ENCODE measurements at places on chromosomes 16 and 17.

GRCh38 chr17:14693382-14693781 is 392.5 kb downstream of the HS3ST3B1 start:
- DNase-seq = no peak

DNA sequence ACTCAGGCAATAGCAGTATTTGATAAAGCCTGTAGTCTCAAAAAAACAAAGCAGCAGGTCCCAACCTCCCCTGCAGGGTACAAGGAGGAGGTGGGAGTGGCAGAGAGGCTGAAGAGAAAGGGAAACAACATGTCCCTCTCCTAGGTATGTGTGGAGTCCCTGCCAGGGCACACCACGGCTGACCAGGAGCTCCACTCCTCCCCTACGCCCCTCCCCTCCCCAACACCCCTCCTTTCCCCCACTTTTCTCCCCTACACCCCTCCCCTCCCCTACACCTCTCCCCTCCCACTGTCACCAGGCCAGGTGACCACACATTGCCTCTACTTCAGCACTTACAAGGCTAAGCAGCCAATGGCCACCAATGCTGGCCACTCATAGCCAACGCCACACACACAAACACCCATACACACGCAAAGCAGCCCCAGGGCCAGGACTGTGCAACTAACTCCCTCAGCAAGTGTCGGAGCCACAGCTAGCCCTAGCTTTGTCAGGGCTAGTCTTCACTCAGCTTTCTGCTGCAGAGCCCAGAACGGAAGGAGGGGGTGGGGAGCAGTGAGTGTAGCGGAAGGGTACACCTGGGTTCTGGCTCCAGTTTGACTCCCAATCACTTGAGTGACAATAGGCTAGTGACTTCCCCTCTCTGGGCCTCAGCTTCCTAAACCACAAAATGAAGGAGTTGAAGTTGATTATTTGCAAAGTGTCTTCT is 8.2 kb downstream of the CAVIN1 start:
- DNase-seq = no peak

DNA sequence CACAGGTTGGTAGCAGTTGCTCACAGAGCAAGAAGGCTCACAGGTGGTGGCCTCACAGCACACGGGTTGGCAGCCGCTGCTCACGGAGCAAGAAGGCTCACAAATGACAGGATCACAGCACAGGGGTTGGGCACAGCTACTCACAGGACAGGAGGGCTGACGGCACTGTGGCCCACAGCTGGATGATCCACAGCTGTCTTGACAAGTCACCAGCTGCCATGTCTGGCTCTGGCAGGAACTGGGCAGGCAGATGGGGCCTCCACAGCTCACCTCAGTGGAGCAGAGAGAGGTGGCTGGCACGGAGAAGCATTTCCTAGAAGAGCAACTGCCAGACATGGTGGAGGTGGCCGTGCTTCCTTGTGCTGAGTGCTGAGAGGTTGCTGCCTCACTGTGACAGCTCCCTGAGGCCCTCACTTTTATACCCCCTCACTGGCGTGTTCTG is at the start of gene KRTAP16-1:
KRTAP16-1 (minus strand) TSS at position 392 of the 442 bp plus-strand sequence; CDS start at position 336, 56 bp downstream.
- DNase-seq = peak; percentile 14

DNA sequence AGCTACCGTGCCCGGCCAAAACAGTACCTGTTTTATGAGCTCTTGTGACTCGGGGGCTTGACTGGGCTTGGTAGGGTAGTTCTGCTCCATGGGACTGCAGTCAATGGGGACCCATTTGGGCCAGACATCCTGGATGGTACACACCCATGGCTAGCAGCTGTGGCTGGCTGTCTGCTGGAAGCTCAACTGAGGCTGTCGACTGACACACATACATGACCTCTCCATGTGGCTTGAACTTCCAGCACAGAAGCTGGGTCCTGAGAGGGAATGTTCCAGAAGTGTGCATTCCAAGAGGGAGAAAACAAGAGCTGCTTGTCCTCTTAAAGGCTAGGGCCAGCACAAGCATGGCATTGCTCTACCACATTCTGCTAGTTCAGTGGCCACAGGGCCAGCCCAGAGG is 14.9 kb upstream of the NKD1 start:
- DNase-seq = no peak

DNA sequence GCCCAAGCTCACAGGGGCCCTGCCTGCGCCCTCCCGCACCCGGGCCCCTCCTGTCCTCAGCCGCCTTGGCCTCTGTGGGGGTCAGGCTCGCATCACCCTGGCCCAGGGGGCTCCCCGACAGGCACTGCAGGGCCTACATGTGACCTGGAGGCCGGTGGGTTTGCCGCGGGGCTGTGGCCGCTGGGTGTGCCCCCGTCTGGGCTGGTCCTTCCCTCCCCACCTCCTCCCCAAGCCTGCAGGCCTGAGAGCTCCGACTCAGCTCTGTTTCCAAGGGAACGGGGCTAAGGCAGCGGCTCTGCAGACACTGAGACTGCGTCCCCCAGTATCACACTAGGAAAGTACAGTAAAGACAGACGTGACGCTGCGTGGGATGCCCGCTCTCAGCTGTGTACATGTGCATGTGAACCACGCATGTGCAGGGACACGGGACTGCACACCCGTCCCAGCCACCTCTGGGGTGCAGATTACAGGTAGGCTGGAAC is 16.5 kb upstream of the WDR45B start:
- no peak for DNase-seq

GRCh38 chr17:43530288-43531081 is 15.7 kb downstream of the ETV4 start:
- DNase-seq = no peak

DNA sequence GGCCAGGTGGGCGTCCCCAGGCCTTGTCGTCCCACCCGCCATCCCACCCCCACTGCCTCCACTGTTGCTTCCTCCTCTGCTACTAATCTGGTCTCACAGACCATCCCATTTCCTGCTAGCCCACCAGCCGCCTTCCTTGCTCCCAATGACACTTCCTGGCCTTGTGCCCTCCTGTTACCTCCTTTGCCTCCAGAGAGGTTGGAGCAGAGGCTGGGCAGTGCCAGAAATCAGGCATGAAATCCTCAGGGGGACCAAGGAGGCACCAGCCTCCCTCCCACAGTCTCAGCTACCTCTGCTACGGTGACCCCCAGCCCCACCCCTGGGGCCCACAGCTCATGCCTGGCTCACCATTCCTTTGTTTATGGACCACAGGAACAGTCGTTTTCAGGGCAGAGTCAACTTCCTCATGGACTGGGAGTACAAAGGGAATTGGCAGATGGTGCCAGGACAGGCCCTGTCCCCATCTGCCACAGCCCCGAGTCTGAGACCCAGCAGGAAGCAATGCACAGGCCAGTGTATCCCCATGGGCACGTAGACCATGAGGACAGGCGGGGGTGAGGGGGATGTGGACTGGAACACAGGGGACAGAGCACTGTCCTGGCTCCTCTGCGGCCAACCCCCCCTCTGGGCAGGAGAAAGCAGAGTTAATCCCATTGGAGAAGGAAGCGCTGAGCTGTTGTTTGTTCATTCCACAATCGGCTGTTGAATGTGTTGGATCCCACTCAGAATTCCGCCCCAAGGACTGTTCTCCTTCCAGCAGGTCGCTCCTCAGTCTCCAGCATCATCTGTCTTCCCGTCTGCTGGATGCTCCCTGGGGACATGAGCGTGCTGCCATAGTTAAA is 2.2 kb upstream of the CDH5 start:
- DNase-seq = no peak

DNA sequence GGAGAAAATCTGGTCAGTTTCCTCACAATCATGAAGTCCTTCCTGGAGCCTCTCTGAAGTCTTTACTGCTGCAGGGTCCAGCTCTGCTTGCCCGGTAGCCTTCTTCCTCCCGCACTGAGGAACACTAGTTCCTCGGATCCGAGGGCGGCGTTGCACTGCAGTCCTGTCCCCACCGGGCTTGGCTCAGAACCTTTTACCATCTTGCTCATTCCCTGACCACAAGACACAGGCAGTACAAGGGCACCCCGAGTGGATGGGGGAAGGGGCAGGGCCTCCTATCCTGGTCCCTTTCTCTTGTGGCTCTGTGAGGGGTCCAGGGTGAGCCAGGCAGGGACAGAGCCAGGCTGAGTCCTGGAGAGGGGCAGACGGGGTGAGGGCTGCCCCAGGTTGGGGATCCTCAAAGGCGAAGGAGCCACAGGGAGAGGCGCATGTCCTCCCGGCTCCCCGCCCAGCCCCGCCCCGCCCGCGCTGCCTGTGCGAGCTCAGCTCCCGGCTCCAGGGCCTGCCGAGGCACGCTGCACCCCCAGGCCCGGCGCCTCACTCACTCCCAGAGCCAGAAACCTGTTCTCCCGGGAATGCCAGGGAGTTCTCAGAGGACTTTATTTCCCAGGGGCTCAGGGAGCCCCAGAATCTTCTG is 1.5 kb downstream of the FOXN1 start:
- DNase-seq = no peak

GRCh38 chr17:29930409-29931010 is 482 bp upstream of the SSH2 start:
- DNase-seq = no peak

DNA sequence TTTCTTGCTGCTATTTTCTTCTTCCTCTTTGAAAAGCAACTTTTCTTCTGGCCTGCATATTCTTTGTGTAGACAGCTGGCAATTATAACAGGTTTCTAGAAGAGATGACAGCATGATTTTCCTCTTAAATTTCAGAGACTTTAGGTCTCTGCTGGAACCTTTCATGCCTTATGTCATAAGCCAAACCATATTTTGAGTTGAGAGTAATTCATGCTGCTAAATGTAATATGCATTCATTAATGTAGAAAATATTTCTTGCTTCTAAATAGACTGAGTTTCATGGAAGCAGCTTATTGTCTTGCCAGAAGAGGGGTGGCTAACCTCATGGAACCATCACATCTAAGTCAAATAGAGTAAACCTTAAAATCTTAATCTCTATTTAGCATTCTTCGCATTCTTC is 25.9 kb upstream of the ABCA9 start:
- no peak for DNase-seq

DNA sequence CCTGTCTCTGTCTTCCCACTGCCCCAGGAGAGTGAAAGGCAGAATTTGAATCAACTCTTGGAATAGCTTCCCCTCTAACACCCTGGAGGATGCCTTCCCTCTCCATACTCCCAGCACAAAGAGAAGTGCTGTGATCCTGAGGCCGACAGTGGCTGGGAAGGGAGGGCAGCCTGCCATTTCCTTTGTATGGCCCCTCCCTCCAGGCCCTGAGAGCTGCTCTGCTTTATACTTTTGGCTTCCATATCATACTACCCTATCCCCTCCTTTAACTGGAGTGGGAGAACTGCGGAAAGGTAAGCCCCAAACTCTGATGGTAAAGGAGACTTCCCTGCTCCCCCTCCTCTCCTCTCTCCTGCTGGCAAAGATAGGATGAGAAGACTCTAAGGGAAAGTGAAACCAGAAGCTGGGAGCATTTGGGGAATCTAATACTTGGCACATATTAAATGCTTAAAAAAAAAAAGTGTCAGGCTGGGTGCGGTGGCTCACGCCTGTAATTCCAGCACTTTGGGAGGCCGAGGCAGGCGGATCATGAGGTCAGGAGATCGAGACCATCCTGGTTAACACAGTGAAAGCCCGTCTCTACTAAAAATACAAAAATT is 4.1 kb upstream of the MED24 start:
- DNase-seq = no peak

DNA sequence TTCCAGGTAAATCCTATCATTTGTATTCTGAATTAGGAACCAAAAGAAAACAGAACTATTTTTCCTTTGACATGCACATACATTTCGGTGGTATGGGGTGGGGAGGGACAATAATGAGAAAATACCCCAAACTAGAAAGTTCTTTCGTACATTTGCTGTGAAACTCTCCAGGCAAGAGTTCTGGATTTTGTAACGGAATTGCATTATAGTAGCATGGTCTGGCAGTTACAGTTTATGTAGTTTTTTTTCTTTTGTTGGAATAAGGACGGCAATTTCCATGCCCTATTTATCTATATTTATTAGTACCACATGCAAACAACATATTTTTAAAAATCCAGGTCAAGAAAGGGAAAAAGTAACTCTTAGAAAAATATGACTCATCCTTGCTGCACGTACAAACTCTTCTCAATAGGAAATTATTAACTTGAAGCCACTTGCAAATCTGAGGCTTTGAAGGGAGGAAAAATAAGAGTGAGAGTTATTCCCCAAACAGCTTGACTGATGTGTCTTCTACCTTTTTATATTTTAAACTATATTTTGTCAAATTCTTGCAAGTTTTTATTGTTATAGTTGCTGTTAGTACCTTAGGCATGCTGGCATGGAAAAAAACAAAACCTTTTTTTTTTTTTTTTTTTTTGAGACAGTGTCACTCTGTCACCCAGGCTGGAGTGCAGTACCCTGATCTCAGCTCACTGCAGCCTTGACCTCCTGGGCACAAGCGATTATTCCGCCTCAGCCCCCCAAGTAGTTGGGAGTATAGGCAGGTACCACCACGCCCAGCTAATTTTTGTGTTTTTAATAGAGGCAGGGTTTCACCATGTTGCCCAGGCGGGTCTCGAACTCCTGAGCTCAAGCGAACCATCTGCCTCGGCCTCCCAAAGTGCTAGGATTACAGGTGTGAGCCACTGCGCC is 69.3 kb downstream of the WWP2 start:
- no peak for DNase-seq

GRCh38 chr16:30040221-30040620 is 9.2 kb upstream of the TLCD3B start:
- DNase-seq = no peak

GRCh38 chr16:426115-426905 is 861 bp downstream of the RAB11FIP3 start:
- no peak for DNase-seq

DNA sequence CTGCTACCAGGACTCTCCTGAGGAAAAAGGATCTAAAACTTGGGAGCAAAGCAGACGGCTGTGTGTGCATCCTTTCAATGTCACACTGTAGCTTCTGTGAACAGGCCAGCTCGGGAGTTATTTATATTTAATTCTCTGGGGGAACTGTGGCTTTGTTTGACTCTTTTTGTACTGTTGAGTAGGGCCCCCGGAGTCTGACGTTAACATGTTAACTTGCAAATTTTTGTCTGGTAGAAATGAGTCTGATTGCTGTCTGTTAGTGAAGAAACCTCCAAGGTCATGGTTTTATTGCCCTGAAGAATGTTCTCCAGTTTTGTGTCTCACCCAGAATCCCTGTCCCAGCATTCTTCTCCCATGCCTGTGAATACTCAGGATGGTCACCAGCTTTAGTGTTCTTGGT is 14.2 kb upstream of the KCNG4 start:
- DNase-seq = no peak

- DNase-seq = no peak
Measured at GRCh38 chr17:63439687-63440086, 6.4 kb downstream of the CYB561 start.

GRCh38 chr16:80924372-80924978 is 82.2 kb downstream of the CMC2 start:
- no peak for DNase-seq

DNA sequence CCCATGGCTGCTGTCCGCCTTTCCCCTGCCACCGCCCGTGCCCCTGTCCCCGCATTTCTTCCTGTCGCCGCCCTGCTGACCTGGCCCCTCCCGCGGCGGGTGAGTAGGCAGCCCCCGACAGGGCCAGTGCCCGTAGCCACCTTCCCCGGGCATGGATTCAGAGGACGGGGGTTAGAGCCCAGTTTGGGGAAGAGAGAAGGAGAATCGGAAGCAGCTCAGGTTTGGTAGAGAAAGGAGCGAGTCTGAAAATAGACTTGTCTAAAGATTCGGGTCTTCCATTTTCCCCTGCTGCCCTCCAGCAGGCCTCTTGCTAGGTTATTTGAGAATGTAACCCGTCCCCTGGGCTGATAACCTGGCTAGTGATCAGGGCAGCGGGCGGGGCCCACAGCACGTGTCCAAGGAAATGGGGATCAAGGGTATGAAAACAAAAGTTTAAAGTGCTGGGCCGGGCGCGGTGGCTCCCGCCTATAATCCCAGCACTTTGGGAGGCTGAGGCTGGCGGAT is 7.9 kb upstream of the CLDN9 start:
- DNase-seq = no peak

- no peak for DNase-seq
Measured at GRCh38 chr16:85361441-85362118, 249.3 kb upstream of the CIBAR2 start.

GRCh38 chr17:74527756-74528155 is 3.5 kb downstream of the CD300LB start:
- DNase-seq = no peak
